ENCODE measurements at places on chromosomes 6 and 20.
A peak's percentile ranks its signal among the peaks of the same experiment; 100 is the strongest.

DNA sequence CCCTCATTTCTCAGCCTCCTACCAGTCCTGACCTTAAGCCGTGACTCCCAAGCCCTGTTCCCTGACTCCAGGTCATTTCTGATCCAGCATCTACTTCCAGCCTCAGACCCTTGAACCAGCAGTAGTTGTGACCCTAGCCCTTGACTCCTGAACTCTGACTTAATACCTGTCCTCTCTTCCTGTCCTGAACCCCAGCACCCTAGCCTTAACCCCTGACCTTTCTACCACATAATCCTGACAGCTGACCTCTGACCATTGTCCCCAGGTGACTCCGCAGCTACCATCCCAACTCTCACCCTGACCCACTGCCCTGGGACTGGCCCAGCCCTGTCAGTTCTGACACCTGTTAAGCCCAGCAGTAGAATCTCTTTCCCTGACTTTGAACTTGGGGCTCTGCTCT, 42.1 kb downstream of the MYH7B start:
- no peak for DNase-seq

DNA sequence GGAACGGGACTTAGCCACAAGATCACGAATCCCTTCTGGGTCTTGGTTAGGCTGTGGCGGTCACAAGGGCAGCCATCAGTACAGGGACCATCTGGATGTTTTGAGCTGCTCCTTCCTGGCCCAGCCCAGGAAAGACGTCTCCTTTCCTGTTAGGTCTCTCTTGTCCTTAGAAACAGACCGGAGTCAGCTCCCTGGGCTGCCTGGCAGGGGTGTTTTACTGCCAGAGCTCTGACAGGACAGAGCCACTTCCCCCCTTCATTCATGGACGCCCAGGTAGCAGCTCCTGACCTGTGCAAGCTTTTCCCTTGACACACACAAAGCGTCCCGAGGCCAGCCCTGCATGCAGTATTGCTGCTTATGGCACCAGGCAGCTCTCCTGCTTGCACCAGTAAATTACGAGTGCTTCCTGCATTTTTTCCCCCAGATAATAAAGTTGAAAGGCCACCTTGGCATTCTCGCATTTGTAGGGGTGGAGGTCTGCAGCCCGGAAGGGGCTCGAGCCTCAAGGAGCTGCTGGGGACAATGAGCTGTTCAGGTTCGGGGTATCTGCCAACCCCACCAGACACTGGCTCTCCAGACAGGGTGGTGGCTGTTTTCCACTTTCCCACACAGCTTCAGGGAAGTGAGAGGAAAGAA, 87.4 kb downstream of the NOL4L start:
- DNase-seq = no peak

DNA sequence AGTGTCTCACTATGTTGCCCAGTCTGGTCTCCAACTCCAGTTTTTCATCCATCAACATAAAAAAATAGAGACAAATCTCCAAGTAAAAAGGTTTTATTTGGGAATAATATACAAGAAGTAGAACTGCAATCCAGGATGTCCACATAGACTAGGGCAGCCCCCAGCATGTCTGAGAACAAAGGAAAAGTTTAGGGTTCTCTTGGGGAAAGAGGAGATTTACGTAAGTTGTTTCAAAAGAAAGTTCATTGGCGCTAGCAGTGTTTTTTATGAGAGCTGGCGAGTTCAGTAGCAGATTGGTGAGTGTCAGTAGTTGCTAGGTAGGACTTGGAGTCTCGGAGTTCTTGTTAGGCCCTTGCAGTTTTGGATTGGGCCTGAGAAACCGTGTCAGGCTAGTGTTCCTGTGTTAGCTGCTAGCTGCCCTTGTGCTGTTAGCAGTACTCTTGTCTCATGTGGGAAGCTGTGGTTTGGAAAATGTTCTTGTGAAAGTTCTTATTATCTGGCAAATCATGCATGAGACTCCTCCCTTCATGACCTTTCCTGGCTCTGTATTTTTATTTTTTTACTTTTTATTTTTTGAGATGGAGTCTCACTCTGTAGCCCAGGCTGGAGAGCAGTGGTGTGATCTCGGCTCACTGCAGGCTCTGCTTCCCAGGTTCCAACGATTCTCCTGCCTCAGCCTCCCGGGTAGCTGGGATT, 24.7 kb downstream of the TTLL9 start:
- peak; percentile 67 for DNase-seq

GRCh38 chr6:117354671-117355070, 71.1 kb downstream of the ROS1 start:
- DNase-seq = no peak

DNA sequence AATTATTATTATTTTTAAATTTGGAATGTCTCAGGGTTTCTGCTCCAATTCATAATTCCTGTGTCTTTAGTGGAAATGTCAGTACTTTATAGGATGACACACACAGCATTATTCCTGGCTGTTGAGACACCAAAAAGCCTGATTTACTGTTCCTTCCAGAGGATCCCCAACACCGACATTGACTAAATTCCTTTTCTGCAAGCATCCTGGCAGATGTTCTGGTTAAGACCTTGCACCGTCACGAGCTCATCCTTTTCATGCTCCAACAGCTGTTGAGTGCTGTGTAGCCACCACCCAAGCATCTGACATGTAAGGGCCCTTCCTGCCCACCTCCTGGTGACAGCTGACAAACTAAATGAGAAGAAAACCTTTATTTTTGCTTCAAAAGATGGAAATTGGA, 284.3 kb upstream of the SULF2 start:
- no peak for DNase-seq

DNA sequence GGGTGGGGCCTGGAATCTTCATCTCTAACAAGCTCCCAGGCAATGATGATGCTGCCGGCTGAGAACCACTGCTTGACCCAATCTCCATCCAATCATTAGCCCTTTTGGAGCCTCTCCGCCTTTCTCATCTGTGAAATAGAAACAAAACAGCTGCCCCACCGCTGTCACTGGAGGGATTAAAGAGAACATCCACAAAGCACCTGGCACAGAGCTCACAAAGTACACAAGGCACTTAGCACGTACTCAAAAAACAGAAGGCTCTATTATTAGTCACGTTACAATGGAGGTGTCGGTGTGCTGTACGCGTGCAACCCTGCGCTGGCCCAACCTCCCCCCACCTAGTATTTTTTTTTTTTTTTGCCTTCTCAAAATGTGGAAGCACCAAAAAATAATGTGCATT, 213.5 kb upstream of the ARID1B start:
- DNase-seq = no peak

GRCh38 chr6:127069659-127070279, 48.7 kb upstream of the RSPO3 start:
- peak; percentile 57 for DNase-seq

- no peak for DNase-seq
Measured at GRCh38 chr6:125804264-125804663, 13.5 kb downstream of the NCOA7 start.

DNA sequence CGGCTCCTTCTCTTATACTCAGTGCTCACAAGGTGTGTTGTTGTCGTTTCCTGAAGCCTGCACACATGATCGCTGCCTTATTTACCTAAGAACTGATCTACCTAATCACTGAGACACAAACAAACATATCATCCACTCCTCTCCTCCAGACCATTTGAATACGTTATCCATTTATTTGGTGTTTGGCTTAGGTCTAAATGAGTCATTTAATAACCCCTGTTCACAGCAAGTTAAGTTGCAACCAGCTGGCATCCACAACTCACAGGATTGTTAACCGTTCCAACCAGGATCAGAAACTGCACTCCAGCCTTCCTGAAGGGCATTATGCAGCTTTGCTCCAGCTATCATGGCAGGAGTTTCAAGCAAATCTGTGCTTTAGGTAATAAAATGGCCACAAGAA, 511.1 kb upstream of the MAP3K7 start:
- no peak for DNase-seq

DNA sequence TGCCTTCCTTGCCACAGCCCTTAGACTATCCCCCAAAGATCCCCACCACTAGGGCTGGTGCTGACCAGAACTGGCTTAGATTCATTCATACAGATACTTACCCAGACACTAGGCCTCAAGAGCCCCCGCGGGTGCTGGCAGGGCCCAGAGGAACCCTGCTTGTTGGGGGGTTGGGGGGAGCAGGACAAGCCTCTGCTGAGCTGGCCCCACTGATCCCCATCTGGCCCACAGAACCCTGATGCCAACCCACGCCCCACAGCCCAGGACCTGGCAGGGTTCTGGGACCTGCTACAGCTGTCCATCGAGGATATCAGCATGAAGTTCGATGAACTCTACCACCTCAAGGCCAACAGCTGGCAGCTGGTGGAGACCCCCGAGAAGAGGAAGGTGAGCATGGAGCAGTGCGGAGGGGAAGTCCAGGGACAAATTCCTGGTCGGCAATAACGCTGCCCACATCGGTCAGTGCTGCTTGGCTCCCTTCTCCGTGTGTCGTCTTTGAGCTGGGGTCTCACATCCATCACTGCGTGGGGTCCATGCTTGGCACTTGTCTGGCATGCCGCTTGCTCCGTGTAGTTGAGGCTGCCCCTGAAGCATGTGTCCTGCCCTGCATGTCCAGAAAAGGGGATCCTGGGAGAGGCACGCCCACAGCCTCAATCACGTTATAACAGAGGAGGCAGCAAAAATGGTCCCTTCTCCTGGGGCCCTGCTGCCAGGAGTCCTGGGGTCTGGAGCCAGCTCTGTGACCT, 15.5 kb upstream of the MYL9 start:
- DNase-seq = no peak

- no peak for DNase-seq
Measured at GRCh38 chr6:29567991-29568390, 8.5 kb upstream of the UBD start.

Data from HT-29 (cell line).